Activated naive CD8-positive, alpha-beta T cell treated with anti-CD3 and anti-CD28 coated beads, Interleukin-2, amount 50 U/mL, for 24 hours (primary cell): ENCODE measurements at places on chromosomes 12 and 14.

- no peak for DNase-seq
These were observed 65.1 kb upstream of the NCOR2 start for GRCh38 chr12:124632519-124632984.

DNA sequence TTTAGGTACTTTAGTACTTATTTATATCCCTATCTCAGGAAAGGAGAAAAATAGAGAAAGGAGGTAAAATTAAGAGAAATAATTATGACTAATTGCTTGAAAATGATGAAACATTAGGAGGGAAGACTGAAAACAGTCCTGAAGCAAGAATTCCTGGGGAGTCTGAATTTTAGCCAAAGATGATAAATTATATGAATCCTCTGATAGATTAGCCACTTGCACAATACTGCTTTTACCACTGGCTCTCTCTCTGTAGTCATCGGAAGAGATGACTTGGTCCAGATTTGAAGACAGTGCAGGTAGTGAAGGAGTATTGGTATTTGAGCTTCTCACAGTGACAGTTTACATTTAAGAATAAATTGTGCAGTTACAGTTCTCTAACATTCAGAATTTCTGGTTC, 83.8 kb upstream of the CLEC14A start:
- no peak for DNase-seq

DNA sequence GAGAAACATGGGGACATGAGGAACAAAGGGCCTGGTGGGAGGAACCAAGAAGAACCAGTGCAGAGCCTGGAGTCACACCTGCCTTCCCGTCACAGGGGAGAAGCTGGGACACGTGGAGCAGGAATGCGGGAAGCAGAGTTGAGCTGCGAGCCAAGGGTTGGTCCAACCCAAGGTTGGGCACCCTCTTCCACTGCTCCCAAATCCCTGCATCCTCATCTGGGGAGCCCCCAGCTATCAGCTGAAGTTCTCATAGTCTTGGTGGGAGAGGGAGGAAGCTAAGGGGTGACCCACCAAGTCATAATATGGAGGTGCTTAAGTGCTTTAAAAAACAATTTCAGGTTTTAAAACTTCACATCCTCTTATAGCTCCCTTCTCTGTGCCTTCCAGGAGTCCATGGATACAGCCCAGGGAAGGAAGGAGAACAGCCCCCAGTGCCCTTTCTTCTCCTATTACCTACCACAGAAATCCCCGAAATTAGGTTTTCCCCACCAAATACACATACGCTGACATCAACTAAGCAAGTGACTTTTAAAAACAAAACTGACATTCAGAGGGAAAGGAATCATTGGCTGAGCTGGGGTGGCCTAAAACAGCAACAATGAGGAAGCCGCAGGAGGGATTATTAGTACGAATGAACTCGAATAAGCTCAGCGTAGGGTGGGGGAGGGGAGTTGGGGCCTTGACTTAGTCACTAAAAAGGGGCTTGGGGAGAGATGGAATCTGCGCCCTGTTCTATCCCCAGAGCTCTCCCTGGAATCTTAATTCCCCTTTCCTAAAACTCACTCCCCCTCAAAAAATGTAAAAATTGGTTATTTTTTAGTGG, 4.5 kb downstream of the MYL6 start:
- DNase-seq: no peak

- DNase-seq: no peak
These were observed 434.0 kb upstream of the RGS6 start for GRCh38 chr14:71498212-71498611.

GRCh38 chr14:23675337-23675736, 39.2 kb downstream of the DHRS2 start:
- no peak for DNase-seq

GRCh38 chr12:115683240-115683780, 594.2 kb downstream of the MED13L start:
- no peak for DNase-seq

DNA sequence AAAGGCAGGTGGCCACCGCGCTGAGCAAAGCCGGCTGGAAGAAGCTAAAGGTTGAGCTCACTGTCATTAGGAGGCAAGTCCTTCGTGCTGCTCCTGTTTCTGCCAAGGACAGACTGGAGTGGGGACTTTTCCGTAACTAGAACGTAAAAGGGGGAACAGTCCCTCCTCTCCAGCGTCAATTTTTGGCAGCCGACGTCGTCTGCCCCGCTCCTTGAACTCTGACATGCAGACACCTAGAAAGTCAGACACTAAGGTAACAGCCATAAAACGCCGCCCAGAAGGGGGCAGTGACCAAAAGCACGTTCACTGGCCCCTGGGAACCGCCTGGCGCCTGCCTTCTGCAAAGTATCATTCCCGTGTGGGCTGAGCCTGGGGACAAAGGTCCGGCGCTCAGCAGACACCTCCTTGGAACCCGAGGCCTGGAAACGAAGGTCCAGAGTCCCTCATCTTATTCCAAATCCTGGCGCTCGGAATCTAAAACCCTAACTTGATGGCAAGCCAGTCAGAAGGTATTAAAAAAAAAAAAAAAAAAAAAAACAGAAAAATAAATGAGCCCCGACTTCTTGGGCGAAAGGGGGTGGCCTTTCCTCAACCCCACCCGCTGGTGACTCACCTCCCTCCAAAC, 1.1 kb upstream of the LRP1 start:
- DNase-seq: peak; percentile 53

DNA sequence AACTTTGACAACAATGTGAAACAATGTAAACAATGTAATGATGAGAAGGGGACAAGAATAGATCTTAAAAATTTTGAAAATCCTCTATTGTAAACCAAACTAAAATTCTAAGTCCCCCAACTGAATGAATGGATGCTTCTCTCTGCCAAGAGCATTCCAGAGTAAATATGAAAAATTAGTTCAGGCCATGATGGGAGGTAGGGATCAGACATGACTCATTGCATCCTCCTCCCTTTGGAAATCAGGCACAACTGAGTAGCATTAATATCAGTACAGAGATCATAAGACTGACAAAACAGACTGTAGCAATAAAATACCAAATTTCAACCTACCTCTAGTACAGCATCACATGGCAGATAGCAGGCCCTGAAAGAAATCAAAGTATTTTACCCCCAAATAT, 559.9 kb downstream of the C12orf50 start:
- DNase-seq: no peak

- no peak for DNase-seq
These were observed 30.9 kb downstream of the SYNDIG1L start for GRCh38 chr14:74395094-74395493.

- no peak for DNase-seq
These were observed 12.6 kb upstream of the ZNF385A start for GRCh38 chr12:54397157-54397556.

DNA sequence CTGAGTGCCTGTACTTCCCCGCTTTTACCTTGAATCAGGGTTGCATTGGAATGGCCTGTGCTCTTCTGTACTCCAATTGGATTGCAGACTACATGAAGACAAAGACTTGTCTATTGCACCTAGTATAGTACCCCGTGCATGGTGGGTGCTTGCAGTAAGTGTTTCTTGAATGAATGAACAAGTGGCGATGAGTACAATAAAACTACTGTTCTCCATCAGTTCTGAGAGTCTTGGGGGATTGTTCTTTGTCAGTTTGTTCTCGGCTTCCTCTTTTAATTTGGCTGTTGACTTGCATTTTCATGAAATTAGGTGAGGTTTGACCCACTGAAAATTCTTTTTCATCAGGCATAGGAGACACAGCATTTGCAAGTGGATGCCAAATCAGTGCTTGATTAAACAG, 34.1 kb downstream of the ERH start:
- no peak for DNase-seq

- DNase-seq: no peak
These were observed 67.0 kb upstream of the ARHGAP5 start for GRCh38 chr14:32009976-32010581.

DNA sequence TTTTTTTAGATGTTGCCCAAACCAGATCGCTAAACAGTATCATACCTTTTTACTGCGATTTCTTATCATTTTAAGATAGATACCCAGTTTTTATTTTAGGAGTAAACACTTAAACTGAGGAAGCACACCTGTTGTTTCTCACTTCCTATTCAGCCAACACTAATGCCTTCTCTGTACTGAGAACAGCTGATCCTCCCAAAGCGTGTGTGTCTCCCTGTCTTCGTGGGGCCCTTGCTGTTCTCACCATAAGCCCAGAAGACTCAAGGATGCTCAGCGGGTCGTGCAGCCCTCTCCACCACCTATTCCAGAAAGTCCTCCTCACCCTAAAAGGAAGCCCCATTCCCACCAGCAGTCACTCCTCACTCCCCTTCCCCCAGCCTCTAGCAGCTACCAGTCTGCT, 14.8 kb downstream of the PPP2R5C start:
- no peak for DNase-seq

- no peak for DNase-seq
These were observed 30.3 kb downstream of the WBP11 start for GRCh38 chr12:14772946-14773345.

DNA sequence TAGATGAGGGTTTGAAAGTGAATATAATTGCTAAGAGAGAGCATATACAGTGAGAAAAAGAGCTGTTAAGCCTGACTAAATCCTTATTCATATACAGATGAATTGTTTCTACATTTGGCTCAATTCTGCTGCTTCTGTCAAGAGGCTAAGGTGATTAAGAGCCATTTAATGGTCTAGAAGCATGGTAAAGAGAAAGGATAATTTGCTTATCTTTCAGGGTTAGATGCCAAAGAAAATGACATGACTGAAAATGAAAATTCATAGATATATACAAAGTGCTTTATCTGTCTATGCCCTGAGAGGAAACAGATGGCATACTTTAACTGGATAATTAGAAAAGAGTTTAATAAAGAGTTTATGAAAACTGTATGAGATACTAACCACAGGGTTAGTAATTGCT, 834.9 kb downstream of the SLC6A15 start:
- no peak for DNase-seq

DNA sequence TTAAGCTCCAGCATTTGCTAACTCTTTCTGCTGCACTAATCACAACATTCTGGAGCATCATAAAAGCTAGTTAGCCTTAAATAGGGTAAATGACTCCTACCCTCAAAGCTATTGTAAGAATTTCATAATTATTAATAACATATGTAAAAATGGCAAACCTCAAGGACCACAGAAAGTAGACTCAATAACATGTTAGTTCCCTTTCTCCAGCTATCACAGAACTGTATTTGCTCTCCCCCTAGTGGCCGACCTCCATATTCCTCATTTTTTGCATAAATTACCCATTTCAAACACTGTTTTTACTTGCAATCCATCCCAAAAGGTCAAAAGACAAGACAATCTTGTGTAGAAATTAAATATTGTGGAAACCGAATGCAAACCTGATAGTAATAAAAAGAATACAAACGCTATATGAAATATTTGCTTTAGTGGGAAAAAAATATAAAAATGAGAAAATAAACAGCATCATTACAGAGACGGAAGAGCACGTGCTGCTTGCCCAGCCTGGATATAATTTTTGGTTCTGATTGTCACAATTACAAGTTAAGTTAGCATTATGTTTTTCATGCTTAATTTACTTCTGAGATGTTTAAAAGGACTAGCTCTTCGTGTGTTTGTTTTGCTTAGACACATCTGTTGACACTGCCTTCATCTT, 97.9 kb downstream of the RERGL start:
- DNase-seq: peak; percentile 14

- DNase-seq: no peak
These were observed 744 bp downstream of the STYX start for GRCh38 chr14:52730709-52731111.

- no peak for DNase-seq
These were observed 16.2 kb upstream of the DICER1 start for GRCh38 chr14:95173518-95173917.

- no peak for DNase-seq
These were observed 1048.5 kb downstream of the SLC6A15 start for GRCh38 chr12:83864054-83864453.

DNA sequence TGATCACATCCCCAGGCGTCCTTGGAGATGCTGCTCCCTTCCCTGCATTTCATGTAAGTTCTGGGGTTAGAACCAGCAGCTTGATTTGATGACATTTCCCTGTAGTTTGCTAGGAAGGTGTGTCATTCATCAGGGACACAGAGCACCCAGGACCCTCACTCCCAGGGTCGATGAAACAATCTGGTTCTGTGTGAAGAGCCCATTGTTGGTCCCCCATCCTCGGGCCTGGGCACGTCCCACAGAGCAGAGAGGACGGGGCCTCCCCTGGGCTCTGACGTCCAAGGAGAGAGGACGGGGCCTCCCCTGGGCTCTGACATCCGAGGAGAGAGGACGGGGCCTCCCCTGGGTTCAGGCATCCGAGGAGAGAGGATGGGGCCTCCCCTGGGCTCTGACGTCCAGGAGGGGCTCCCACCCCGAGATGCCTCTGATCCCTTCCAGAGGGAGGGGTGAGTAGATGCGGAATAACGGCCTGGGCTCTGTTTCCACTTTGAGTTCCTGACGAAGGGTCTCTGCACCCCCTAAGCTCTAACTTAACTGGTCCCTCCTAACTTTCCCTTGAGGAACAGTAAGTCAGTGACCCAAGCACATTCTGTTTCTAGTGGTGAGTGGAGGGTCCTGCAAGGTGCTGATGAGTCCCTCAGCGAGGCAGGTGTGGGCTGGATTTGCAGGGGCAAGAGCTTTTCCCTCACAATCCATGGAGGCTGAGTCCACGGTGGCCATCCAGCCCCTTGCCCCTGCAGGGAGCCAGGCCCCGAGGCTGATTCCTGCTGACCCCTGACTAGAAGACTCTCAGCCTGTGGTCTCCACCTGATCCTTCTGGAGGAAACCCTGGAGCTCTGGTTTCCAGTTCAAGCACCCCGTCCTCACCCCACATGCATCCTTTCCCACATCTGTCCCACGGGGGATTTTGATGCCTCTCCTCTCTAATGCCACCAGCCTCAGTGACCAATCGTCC, 35.5 kb upstream of the SFSWAP start:
- DNase-seq: no peak

DNA sequence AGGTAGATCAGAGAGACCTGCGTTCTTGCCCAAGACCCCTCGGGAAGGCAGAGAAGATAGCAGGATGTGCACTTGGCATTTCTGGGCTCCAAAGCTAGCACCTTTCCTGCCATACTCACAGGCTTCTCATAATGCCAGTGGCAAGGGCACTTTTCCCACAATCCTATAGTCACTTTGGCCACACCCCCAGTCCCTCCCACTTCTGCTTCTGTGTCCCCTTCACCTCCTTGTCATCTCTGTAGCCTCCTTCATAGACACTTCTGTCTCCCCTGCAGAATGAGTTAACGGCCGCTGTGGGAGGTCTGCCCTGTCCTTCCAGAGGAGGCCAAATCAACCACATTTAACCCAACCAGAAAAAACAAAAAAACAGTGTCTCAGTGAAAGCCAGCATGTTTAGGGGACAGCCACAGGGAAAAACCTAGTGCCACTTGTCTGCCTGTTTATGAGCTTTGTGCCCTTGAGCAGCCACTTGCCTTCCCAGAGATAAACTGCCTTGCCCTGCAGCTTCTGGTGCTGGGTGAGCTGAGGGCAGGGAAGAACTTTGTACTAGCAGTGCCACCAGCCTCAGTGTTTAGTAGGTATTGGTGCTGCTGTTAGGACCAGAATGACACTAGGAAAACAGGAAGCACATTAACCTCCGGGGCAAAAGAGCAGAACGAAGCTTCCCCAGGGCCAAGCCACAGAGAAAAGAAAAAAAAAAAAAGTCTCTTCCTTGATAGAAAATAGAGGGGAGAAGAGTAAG, 193.0 kb upstream of the PWP1 start:
- DNase-seq: no peak
